ENCODE measurements at places on chromosomes 16 and 17.
A peak's percentile ranks its signal among the peaks of the same experiment; 100 is the strongest.

- no peak for DNase-seq
These were observed 86.0 kb downstream of the IRF8 start for GRCh38 chr16:85984947-85985451.

GRCh38 chr17:77311371-77311981 is 170.7 kb downstream of the SEC14L1 start:
- DNase-seq = peak; percentile 53

- DNase-seq = no peak
These were observed 17.6 kb downstream of the RPH3AL start for GRCh38 chr17:334974-335481.

DNA sequence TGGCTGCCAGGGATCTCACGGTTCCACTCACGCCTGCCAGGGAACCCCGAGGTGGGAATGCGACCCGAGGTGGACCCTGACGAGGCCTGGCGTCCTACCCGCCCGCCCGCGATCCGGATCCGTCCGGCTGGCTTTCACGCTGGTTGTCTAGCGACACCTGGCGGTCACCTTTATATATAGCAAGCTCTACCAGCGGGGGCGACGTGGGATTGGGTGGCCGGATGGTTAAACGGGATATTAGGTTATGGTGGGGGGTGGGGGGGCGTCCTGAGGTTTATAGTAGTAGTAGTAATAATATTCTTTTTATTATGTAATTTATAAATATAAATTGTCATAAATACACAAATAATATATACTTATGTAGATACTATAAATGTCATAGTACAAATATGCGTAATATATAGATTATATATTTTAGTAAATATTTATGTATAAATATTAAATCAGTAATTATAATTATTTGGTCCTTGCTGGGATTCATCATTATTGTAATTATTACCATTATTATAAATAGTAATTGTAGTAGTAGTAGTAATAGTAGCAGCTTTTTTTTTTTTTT is 136.9 kb downstream of the KCNJ12 start:
- peak; percentile 27 for DNase-seq

GRCh38 chr16:66502020-66502913 is 47.7 kb downstream of the TK2 start:
- no peak for DNase-seq

DNA sequence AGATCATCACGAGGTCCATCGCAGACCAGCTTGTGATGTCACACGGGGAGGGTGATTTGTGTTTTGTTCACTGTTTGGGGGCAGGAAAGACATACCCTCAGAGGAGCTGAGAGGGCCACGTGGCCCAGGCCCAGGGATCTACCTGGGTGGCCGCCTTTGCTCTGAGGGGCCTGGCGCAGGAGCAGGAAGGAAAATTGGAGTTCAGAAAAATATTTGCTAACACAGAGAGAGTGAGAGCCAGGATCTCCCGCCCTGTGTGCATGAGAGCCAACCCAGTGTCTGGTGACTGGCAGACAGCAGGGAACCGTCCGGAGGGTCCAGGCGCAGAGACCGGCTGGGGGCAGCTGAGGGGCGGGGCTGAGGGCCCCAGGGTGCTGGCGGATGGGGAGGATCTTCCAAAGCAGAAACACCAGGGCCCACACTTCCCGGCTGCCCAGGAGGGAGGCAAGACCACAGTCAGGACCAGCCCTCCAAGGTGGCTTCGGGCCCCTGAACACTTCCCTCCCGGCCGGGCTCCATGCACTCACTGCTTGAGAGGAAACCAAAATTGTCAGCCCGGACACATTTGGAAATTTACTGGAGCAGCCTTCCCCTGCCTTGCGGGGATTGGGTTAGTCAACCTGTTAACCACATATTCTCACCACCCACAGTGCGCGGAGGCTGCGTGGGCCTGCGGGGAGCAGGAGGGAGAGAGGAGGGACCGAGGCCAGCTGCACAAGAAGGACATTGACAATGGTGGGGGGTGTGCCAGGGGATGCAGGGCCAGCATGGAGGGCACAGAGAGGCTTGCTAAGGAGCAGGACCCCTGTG is 52.6 kb downstream of the RBFOX3 start:
- DNase-seq = no peak

DNA sequence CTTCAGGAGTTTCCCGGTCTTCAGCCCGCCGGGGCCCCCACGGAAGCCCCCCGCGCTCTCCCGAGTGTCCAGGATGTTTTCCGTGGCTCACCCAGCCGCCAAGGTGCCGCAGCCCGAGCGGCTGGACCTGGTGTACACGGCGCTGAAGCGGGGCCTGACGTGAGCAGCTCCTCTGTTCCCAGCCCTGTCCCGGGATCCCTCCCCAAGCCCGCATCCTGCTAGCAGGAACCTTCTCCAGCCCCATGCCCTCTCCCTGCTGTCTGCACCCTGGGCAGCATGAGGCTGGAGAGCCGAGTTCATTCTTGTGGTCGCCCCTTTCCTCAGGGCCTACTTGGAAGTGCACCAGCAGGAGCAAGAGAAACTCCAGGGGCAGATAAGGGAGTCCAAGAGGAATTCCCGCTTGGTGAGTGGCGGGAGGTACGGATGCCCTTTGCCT is 10.1 kb downstream of the RIPOR1 start:
- DNase-seq = no peak

GRCh38 chr17:14590459-14591250 is 289.8 kb downstream of the HS3ST3B1 start:
- no peak for DNase-seq

DNA sequence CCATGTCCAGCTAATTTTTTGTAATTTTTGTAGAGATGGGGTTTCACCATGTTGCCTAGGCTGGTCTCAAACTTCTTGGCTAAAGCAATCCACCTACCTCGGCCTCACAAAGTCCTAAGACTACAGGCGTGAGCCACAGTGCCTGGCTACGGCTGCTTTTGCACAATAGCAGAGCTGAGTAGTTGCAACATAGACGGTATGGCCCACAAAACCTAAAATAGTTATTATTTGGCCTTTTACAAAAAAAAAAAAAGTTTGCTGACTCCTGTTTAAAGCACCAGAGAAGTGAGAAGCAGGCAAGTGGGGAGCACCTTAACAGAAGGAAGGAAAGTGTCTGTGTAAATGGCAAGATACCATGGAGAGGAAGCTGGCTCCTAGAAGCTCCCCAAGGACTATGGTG is 5.3 kb upstream of the HSF5 start:
- DNase-seq = no peak

GRCh38 chr16:77951788-77952187 is 70.6 kb upstream of the CLEC3A start:
- DNase-seq = peak; percentile 65

GRCh38 chr17:14959106-14959648 is 305.9 kb downstream of the PMP22 start:
- no peak for DNase-seq

DNA sequence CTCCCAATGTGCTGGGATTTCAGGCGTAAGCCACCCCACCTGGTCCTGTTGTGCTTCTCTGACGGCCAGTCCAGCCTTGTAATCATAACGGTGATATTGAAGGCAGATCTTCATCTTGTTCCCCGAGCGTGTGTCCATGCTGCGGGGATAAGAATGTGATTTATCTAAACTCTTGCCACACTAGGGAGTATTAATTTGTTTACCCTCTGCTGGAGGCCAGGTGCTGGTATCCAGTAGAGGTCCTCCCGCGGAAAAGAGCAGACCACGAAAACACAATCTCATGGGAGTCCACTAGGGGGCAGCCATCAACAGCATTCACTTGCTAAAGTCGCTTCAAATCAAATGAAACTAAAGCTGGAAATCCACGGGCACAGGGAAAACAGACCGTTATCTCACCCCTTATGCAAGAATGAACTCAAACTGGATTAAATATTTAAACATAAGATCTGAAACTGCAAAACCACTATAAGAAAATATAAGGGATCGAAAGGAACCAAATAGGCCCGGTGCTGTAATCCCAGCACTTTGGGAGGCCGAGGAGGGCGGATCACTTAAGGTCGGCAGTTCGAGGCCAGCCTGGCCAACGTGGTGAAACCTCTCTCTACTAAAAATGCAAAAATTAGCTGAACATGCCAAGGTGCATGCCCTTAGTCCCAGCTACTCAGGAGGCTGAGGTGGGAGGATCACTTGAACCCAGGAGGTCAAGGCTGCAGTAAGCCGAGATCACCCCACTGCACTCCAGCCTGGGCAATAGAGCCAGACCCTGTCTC is 22.3 kb upstream of the RBBP6 start:
- DNase-seq = peak; percentile 59

GRCh38 chr16:87791295-87792204 is 25.8 kb upstream of the KLHDC4 start:
- no peak for DNase-seq

GRCh38 chr17:70215656-70216055 is 46.3 kb downstream of the KCNJ2 start:
- DNase-seq = no peak

- no peak for DNase-seq
These were observed 24.3 kb upstream of the ZFPM1 start for GRCh38 chr16:88428616-88429386.

DNA sequence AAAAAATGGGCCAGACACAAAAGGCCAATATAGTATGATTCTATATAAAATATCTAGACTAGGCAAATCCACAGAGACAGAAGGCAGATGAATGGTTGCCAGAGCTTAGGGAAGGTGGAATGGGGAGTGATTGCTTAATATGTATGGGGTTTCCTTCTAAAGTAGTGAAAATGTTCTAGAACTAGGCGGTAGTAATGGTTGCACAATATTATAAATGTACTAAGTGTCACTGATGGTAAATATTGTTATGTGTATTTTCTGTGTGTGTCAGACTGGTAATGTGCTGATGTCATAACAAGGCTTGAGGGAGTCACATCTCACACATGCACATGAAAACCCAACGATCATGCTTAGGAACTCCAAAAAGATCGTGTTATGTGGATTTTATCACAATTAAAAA is 106.9 kb upstream of the SIAH1 start:
- DNase-seq = no peak

DNA sequence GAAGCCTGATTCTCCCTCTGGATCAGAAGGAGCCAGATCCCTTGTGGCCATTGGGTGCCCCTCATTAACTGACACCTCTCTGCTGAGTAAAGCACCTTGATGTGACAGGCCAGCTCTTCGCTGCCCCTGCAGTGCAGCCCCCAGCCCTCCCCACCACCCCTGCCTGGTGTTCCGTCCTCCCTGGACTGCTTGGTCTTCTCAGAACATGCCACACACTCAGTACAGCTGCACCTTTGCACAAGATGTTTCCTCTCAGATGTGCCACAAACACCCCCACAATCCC is 20.2 kb downstream of the GOSR2 start:
- no peak for DNase-seq

DNA sequence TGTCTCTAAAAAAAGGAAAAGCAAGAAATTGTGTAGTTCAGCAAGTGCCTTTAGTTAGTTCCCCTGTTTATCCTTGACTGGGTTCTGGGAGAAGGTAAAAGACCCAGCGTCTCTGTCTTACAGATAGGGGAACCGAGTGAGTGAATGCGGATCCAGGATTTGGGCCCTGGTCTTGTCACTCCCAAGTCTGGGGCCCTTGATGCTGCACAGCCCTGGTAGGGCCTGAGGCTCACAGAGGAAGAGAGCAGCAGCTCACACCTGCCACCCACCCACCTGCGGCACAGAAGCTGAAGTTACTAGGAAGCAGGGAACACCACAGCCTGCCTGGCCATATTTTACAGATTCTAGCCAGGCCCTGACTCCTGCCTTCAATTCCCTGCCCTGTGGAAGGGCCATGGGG is 22.2 kb downstream of the LASP1 start:
- DNase-seq = no peak

DNA sequence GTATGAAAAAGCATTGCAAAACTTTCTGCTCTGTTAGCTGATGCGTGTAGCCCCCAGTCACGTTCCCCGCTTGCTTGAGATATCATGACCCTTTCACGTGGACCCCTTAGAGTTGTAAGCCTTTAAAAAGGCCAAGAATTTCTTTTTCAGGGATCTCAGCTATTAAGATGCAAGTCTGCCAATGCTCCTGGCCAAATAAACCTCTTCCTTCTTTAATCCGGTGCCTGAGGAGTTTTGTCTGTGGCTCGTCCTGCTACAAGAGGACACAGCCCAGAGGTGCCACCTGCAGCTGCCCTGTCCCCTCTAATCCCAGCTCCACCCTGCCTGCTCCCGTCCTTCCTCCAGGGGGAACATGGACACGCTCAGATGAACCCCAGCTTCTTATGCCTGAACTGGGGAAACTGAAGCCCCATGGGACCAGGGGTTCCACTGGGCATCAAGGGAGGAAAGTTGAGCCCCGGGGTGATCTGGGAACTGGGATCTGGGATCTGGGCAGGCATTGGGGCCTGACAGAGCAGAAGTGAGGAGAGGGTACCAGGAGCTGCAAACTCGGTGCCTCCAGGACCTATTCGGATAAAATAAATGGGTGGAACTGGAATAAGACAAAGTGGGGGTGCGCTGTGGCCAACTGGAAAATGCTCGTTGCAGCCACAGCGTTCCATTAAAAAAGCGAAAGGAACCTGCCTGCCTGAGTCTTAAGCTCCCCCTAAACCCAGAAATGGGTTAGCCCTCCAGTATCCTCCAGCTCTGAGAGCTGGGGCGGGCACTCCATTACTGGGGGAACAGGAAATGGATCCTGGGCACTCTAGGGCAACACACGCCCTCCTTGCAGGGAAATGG is 19.7 kb downstream of the QPRT start:
- no peak for DNase-seq

- no peak for DNase-seq
These were observed 1.2 kb downstream of the CYBC1 start for GRCh38 chr17:82449131-82449882.

GRCh38 chr16:10242916-10243315 is 60.7 kb upstream of the GRIN2A start:
- DNase-seq = no peak

GRCh38 chr17:2172999-2173398 is 118.1 kb downstream of the HIC1 start:
- DNase-seq = no peak

- no peak for DNase-seq
These were observed 79.4 kb downstream of the SDK2 start for GRCh38 chr17:73564843-73565242.

- no peak for DNase-seq
These were observed 3.4 kb upstream of the ABCC11 start for GRCh38 chr16:48250520-48251278.

DNA sequence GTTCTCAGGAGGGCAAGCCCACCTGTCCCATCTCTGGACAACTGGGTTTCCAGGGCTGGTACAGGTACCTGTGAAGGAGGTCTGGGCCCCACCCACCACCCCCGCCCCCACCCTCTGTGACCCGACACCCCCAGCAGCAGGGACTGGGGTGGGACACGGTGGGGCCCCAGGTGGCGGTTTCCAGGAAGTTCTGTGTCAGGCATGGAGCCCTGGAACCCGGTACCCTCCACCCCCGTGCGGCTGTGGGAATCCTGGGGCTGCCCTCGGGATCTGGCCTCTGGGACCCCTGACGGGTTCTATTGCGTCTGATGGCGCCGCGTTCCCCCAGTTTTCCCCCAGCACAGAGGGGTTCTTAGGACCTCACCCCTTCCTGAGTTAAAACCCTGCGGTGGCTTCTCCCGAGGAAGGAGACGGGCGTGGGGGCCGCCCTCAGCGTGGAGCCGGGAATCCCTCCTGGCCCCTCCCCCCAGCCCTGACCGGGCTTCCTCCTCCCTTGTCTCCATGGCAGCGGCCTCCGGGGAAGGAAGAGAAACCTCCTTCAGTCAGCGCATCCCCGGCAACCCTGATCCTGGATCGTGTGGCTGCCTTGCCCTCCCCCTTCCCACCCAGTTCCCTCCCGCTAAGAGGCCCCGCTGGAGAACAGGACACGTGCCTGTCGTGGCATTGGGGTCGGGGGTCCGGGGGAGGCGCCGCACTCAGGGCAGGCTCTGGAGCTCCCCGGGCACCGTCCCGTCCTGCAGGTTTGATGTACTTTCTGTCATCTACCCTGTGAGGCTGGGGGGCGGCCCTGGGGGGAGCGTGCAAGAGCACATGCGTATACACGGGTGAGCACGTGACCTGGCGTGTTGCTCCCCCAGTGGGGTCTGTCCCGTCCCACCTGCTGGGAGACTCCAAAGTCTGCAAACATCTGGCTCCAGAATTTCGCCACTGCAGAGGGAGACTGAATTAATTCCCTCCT is 30.3 kb downstream of the CACNA1H start:
- peak; percentile 93 for DNase-seq
